Mesothelial cell of epicardium (in vitro differentiated cells): ENCODE measurements at places on chromosomes 3 and 15.
A peak's percentile ranks its signal among the peaks of the same experiment; 100 is the strongest.

- DNase-seq: no peak
These were observed 68.0 kb downstream of the ATP2B2 start for GRCh38 chr3:10437272-10437994.

DNA sequence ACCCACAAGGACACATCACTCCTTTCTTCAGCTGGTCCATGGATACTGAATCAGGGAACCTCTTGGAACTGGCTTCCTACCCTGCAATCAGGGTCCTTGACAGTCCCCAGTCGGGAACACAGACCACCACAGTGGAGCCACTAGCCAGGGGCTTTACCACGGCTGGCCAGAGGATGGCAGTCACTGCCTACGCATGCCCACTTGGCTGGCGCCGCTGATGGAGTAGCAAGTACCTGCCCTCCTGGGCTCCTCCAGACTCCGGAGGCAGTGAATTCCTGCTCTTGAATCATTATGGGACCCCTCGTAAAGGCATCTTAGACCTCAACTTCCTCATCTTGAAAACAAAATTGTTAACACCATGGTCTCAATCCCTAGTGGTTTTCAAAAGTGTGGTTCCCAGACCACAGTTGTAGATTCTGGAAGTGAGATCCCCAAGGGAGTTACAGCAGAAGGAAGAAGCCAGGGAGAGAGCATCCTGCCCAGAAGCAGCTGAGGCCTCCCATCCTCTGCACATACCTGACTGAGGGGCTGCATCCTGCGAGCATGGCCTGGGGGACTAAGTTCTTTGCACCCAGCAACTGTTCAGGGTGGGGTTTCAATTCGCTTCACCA, 9.1 kb upstream of the SKIC8 start:
- DNase-seq: peak; percentile 90

- no peak for DNase-seq
These were observed 660 bp downstream of the UROC1 start for GRCh38 chr3:126516936-126517290.

- no peak for DNase-seq
These were observed 76.5 kb downstream of the PFN2 start for GRCh38 chr3:149894205-149894604.

GRCh38 chr3:97291901-97292300, 472.7 kb upstream of the ARL6 start:
- DNase-seq: no peak

DNA sequence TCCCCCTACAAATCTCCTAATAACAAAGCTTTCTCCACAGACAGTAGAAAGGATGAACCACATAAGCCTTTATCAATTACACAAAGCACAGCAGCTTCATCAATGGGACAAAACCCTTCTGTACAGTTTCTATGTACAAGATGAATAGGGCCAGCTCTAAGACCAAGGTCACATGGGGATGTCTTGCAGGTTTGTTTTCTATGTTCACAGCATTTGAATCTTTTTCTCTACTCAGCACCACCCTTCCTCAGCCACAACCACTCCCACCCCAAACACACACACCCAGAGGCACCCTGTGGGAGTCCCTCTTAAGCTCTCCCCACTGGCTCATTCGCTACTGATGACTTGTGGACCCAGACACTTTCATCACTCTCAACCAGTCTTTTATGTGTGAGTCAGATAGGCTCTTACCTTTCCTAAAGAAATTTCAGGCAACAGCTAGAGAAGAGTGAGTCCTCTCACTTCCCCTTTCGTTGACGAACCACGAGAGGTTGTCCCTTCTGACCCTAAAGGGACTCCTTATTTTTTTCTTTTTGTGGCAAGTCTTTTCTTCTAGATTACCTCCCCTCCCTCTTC, 57.9 kb downstream of the ARHGAP31 start:
- DNase-seq: no peak

DNA sequence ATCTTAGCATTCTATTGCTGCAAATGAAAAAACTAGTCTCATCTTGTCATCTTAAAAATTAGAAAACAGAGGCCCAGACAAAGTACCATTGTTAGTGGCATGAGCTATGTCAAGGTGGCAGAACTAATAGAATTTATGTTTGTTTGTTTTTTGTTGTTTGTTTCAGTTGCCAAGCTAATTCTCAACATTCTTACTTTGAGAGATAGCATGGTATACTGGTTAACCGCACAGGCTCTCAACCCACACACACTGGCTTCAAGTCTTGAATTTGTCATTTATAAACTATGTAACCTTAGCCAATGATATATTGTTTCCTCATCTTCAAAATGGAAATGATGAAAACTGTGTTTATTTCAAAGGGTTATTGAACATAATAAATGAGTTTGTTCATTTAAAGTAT, 367.6 kb upstream of the PLSCR5 start:
- no peak for DNase-seq

- DNase-seq: no peak
These were observed 1.8 kb downstream of the TMEM115 start for GRCh38 chr3:50357481-50357880.

DNA sequence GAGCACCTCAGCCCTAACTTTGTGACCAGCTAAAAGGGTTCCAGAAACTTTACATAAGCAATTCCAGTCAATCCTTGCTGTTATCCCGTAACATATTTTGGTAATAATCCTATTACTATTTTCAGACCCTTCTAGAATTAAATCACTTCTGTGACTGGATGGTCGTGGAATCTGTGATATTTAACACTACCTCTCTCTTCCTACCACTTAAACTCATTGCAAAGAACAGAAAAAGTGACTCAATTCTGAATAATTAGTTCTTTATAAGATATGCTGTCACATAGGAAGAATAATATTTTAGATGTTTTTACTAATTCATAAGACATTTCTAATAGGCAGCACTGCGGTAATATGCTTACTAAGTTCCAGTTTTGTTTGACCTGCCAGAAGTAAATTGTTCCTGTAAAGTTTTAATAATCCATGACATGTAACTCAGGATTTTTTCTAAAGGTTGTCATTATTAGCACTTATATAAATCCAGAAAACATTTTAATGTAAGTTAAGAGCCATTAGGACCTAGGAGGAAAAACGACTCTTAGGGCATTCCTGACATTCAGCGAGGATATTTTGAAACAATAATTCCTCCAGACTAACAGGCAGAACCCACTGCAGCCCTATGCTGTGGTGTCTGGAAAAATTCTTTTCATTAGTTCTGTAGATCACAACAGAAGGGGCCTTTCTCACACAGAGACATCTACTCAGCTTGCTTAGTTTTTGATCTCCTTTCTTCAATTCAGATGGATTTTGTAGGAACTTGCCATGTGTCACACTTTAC, 113.3 kb upstream of the MBNL1 start:
- no peak for DNase-seq
